ENCODE measurements at places on chromosomes 1 and 21.
A peak's percentile ranks its signal among the peaks of the same experiment; 100 is the strongest.

DNA sequence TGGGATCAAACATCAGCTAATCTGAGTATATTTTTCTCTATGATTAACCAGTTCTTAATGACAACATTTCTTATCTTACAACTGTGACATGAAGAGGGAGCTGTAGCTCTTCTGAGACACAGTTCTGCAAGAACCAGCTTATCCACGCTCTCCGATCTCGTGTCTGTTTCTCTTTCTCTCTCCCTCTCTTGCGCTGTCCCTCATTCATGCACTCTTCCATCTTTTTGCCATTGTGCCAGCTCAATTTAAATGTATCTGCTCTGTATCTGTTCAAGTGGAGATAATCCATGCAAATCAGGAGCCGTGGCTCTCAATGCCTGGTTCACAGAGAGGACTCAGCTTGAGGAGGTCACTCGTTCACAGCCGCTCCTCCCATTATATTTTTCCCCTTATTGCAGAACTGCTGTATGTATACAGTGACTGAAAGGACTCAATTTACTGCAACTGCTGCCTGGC, 494.7 kb upstream of the ADGRL2 start:
- peak; percentile 58 for DNase-seq

GRCh38 chr1:31487143-31487542, 74.1 kb downstream of the SERINC2 start:
- no peak for DNase-seq

- no peak for DNase-seq
These were observed 3.4 kb upstream of the PEX10 start for GRCh38 chr1:2415801-2416208.

GRCh38 chr1:10204003-10204642, 6.2 kb upstream of the KIF1B start:
- no peak for DNase-seq

GRCh38 chr1:165353731-165354671, 2.5 kb downstream of the LMX1A start:
- DNase-seq: no peak

GRCh38 chr1:158285756-158286241, 3.9 kb upstream of the CD1C start:
- no peak for DNase-seq

DNA sequence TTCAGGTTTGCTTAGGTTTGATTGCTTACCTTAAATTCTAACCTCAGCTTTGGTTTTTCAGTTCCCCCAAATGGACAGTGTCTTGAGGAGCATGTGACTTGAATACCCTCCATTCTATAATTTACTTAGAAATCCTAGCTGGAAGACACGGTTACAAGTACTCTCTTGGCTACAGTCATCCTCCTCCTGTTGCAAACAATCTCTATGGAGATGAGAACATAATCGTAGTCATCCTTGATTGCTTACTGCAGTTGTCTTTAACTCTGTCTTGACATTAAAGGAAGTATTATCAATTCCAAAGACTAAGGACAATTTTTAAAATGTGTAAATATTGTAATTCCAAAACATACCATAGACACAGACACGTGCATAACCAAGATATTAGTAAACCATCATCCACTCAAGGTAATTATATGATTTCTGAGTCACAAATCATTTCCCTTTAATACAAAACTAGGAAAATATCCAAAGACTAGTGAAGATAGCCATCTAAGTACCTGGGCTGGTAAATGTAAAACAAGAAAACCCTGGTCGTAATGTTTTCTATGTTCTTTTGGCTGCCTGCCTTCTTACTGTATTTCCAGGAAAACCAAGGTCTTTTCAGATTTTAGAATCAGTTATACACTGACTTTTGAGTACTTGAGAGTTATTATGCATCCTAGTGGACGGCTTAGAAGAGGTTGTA, 149.9 kb downstream of the CHRM3 start:
- DNase-seq: no peak

DNA sequence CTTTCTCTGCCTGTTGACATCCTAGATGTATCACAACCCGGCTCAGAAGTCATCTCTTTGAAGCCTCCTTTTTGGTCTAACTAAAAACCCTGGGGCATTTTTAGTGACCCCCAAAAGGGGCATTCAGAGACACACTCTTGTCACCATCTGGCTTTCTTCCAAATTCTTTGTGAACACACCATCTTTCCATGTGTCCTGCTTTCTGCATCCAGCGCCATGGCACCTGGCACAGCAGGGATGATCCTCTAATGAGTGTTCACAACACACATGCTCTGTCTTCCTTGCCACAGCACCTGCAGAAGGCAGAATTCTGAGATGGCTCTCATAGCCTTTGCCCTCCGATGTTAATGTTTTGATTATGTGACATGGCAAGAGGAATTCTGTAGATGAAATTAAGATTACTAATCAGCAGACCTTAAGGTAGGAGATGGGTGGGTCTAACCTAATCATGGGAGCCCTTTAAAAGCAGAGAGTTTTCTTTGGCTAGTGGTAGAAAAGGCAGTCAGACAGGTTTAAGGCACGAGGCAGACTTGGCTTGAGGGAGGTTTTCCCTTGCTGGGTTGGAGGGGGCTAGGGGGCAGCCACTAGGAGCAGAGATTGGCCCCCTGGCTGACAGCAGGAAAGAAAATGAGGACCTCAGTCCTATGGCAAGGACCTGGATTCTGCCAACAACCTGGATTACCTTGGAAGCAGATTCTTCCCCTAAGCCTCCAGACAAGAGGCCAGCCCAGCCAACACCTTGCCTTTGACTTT, 4.9 kb upstream of the TMEM61 start:
- no peak for DNase-seq

DNA sequence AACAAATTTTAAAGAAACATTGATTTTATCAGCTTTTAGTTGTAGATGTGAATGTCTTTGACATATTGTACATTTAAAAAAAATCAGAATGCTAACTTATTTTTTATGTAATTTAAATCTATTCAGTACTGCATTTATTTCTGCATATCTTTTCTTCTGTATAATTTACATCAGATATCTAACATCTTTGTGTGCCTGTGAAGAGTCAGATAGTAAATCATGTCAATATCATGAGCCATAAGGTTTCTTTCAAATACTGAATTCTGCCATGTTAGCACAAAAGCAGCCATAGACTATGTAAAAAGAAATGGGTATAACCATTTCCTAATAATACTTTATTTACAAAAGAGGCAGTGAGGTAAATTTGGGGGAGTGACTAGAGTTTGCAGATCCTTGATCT, 1829.2 kb downstream of the NCAM2 start:
- DNase-seq: no peak

GRCh38 chr1:247173431-247173830, 1.6 kb upstream of the ZNF124 start:
- DNase-seq: no peak

DNA sequence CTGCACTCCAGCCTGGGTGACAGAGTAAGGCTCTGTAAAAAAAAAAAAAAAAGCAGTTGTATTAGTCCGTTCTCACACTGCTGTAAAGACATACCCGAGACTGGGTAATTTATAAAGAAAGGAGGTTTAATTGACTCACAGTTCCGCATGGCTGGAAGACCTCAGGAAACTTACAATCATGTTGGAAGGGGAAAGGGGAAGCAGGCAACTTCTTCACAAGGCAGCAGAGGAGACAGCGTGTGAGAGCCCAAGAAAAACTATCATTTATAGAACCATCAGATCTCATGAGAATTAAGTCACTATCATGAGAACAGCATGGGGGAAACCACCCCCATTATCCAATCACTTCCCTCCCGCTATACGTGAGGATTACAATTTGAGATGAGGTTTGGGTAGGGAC, 151.7 kb upstream of the NR5A2 start:
- DNase-seq: no peak

DNA sequence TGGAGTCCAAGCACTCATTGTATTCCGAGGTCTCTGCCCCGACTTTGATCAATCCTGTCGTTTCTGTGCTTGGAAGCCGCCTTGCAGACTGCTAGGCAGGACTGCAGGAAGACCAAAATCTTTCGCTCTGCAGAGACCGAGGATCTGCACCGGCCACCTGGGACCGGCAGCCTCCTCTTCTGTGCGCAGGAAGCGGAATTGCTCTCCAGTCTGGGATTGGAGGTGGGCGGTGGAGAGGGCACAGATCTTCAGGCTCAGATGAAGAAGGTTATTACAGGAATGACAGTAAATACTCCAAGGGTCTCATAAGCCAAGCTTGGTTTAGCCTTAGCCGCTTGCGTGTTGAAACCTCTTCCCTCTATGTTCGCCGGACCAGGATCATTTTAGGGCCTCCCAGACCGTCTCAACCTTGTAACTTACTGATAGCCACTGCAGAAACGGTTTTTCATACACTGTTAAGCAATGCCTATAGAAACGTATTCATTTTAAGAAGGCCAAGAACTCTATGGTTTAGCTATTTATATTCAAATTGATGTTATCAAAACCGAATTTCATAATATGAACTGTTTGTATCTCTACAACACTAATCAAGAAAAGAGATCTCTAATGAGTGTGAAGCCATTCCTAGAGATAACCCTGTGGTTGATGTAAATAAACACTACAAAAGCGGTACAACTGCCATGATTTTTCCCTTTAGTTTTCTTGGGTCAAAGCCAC, 1.1 kb downstream of the MIA3 start:
- no peak for DNase-seq

DNA sequence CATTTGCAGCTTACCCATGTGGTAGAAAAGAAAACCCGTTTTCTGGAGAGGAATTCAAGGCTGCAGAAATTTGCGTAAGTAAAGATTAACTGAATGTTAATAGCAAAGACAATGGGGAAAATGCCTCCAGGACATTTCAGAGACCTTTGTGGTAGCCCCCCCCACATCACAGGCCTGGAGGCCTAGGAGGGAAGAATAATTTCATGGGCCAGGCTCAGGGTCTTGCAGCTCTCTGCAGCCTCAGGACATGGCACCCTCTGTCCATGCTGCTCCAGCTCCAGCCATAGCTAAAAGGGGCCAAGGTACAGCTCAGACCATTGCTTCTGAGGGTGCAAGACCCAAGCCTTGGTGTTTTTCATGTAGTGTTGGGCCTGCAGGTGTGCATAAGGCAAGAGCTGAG, 92.7 kb upstream of the ZNF678 start:
- no peak for DNase-seq

DNA sequence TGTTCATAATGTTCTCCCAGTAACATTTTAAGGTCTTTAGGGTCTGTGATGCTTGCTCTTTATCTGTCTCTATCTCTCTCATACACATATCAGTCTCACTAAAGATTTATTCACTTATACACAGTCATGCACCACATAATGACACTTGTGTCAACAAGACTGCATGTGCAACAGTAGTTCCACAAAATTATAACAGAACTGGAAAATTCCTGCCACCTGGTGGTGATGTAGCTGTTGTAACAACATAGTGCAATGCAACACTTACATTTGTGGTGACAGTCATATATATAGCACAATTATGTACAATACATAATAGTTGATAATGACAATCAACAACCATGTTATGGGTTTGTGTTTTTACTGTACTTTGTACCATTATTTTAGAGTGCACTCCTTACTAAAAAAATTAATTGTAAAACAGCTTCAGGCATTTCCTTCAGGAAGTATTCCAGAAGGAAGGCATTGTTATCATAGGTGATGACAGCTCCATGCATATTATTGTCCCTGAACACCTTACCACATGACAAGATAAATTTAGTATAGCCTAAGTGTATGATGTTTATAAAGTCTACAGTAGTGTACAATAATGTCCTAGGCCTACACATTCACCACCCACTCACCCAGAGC, 8.1 kb downstream of the TDRD5 start:
- DNase-seq: no peak

DNA sequence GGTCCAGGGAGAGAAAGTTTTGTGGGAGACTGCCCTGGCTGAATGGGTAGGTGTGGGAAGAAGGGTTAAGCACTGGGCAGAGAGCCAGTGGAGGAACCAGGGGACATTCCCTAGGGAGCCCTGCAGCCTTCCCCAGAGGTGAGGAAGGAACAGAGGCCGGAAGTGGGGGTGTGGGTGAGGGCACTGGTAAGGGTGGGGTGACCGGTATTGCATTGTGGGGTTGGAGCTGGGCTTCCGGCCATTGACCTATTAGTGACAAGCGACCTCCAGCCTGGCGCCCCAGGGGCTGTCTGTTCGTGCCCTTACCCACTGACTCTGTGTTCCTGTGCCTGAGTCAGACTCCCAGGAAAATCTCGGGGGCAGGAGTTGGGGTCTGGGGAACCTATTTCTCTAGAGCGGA, 3.5 kb upstream of the TSPAN1 start:
- DNase-seq: no peak

- DNase-seq: no peak
These were observed 46.8 kb downstream of the USP24 start for GRCh38 chr1:55168353-55168752.
